ENCODE measurements at places on chromosomes 1 and 21.
A peak's percentile ranks its signal among the peaks of the same experiment; 100 is the strongest.

GRCh38 chr1:202272103-202272845 is 69.5 kb downstream of the UBE2T start:
- no peak for DNase-seq

DNA sequence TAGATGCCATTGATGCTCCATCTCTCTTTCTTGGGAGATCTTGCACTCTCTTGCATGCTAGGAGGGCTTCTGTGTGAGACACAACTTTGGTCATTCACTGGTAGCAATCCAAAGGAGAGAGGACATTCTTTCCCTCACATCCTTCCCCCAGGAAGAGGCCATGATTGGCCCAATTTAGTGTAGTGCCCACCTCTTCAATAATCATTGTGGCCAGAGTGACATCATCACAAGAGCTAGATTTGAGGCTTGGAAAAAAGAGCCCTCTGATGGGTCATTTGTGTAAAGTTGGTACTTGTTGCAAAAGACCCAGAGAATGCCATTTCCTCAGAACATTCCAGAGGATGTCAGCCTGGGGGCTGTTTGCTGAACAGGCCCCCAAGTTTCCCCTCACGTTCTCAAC is 30.2 kb downstream of the S100A6 start:
- no peak for DNase-seq

DNA sequence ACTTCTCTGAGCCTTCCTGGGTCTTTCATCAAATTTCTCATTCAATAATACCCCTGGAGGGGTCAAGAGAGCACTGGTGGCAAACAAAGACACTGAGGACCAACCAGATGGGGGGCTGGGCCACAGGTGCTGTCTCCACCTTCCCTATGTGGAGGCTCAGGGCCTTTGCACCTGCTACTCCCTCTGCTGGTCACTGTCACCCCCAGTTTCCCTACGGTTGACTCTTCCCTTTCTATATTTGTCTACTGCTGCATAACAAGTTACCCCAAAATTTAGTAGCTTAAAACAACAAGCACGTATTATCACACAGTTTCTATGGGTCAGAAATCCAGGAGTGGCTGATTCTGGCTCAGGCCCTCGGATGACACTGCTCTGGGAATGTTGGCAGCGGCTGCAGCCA is 138.8 kb upstream of the RUNX3 start:
- DNase-seq = no peak

GRCh38 chr1:44315521-44315920 is 39.5 kb downstream of the ERI3 start:
- DNase-seq = no peak

DNA sequence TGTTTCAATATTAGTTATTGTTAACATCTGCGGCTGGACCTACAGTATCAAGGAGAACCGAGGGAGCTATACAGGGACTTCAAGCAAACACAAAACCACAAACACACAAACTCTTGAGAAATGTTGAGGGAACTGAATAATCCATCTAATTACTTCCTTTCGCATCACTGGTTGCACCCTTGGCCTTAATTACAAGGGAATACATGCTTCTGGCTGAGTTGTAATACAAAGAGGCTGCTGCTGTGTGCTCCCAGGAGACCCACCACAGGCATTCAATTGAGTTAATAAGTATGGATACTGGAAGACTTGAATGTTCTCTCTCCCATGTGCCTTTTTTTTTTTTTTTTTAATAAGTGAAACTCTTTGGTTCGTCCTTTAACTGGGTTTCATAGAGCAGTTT is 16.8 kb upstream of the SMYD2 start:
- no peak for DNase-seq

DNA sequence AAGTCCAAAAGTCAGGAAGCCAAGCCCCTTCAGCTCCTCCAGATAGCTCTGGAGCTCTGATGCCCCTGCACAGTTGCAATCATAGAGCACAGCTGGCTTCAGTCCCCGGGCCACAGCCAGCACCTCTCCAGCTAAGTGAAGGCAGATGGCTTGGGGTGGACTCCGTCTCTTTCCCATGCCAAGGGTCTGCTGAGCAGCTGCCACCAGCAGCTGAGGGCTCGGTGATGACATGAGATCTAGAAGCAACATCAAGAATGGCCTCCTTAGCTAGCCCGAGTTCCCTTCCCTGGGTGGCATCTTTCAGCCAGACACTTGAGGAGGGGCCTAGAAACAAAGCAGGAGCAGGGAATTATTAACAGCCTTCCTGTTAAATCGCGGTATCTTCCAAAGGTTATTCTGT is 973 bp downstream of the C1orf74 start:
- no peak for DNase-seq

- DNase-seq = peak; percentile 24
These were observed 50.8 kb downstream of the HS2ST1 start for GRCh38 chr1:86965012-86965826.

- DNase-seq = no peak
These were observed 15.4 kb upstream of the ADAR start for GRCh38 chr1:154623358-154623757.

DNA sequence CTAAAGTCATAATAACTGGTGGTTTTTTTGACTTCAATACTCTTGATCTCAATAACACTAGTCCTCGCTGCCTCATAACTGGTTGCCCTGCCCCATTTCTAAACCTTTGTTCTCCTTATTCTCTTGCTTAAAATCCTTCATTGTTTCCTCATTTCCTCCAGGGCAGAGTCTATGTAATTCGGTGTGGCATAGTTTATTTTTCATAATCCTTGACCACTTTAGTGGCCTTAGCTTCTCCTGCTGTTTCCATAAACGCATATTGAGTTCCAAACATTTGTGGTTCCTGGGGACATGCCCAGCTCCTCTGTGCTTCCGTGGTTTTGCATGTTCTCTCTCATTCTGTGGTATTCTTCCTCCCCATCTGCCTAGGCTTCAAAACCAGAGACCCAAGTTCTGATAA is 19.0 kb upstream of the TLCD4 start:
- DNase-seq = no peak

GRCh38 chr1:225440380-225441221 is 12.8 kb upstream of the LBR start:
- DNase-seq = no peak

DNA sequence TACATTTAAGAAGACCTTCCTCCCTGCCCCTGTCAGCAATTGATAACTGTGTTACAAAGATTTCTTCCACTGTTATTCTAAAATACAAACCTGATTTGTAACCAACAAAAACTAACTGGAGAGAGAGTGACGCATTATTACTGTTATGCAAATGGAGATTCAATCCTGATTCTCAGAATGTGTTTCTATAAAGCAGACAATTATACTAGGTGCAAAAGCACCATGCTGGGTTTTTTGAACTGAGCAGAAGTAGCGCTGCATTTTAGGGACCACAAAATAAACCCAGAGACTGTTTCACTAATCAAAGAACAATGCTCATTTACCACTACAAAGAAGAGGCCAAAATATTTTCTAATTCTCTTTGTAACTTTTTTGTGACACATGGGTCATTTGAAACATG is 13.6 kb upstream of the GBP6 start:
- DNase-seq = no peak

- no peak for DNase-seq
These were observed 77.7 kb downstream of the GDAP2 start for GRCh38 chr1:117851687-117852086.

- peak; percentile 33 for DNase-seq
These were observed at the start of gene SELENON for GRCh38 chr1:25799935-25800702. Gene SELENON (plus strand): TSS chr1:25800193. CDS start chr1:25800231, 38 bp downstream.

GRCh38 chr1:45035631-45036301 is 23.7 kb downstream of the UROD start:
- DNase-seq = no peak

GRCh38 chr1:177783051-177783450 is 186.8 kb downstream of the SEC16B start:
- no peak for DNase-seq

DNA sequence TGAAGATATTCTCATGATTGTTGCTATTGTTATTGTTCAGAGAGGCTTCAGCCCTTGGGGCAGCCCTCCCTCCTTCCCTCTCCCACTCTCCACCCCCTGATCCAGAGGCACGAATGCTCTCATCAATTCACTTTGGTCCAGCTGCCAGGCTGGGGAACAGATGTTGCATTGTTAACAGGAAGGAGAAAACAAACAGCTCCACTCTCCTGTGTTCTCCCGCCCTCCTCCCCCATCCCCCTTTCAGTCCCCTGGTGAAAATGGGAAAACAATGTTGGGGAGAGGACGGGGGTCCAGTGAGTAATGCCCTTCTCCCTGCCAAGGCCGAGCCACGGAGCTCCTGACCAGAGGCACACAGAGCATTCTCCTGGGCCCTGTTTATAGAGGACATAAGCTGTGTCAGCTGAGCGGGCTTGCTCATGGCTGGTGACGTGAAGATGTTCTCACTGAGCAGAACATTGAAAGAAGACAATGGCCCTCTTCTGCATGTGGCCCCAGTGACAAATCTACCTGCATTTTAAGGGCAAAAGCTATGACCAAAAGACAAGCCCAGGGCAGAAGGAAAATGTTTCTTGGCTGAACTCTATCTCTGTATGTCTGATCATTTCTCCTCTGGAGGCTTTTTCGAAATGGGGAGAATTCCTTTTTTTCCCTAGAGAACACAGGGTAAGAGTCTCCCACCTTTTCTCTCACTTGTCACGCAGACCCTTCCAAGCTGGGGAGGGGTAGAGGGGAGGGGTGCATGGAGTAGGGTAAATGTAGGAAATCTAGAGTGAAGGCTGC is 111.7 kb downstream of the GLUL start:
- DNase-seq = peak; percentile 13
